SHP77 treated with DMSO at 0.1 percent for 48 hours (cell line): ENCODE measurements at places on chromosomes 11 and 22.

GRCh38 chr22:35072925-35073324 is 7.0 kb downstream of the ISX start:
- no peak for DNase-seq

DNA sequence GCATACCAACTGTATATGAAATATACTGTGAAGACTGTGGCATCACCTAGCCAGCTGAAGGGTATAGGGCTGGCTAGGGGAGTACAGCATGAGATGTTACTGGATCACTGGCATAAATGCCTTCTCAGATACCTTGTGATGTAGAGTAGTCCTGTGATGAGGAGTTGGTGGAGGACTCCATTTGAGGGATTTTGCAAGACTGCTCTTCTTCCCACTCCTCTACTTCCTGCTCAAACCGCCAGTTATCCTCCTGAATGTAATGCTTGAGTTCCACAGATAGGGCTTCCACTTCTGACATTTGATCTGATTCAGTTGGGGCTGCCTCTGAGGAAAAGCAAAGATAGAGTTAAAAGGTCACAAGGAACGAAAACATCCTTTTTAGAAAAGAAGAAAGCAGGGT is 29.3 kb downstream of the CLDN25 start:
- no peak for DNase-seq

DNA sequence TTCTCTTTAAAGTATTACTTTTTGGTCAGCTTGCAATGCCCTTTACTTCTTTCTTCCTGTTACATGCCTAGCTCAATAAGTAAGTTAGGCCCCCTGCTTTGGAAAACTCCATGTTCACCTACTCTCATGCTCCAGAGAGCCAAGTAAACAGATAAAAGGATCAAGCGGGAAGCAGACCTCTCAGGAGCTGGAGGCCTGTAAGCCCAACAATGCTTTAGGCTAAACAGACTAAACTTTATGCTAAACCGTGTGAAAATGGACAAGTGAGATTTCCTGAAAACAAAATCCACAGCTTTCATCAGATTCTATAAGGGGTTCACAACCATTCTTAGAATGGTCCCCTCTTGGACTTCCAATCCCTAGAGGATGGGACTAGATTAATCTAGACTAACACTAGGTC is 40.2 kb downstream of the CELF1 start:
- no peak for DNase-seq

- DNase-seq, result no peak
Observed at GRCh38 chr11:120564573-120565311, 53.2 kb downstream of the GRIK4 start.

GRCh38 chr11:88533001-88533400 is 195.5 kb upstream of the CTSC start:
- DNase-seq, result no peak

GRCh38 chr11:103648670-103649400 is 387.6 kb upstream of the DDI1 start:
- DNase-seq, result no peak

DNA sequence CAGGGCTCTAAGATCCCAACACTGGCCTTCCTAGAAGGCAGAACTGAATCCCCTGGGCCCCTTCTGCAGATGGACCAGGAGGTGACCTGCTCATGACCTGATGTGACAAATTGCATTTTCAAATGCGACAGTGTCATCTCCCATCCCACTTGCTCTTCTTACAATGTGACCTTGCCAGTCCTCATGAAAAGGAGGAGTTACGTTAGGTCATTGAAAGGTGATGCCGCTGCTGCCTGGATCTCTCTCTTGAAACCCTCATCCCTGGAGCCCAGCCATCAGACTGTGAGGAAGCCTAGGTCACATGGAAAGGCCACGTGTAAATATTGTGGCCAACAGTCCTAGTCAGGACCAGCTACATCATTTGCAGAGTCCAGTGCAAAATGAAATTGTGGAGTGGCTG is 5.7 kb upstream of the C1QTNF4 start:
- no peak for DNase-seq

DNA sequence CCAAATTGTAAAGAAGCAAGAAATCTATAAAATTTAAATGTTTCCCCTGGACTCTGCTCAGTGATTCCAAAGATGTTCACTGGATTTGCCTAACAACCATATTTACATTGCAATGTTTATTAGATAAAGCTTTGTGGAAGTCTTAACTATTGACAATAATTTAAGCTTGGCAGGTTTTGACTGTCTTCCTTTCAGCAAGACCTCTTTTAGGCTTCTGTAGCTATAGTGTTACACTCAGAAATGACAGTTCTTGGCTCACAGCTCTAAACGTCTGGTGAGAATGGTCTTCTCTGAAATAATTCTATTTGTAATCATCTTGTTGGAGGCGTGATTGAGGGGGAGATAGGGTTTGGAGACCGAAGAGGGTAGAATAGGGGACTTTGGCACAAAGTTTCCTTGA is 44.8 kb upstream of the CRTAM start:
- DNase-seq, result no peak

DNA sequence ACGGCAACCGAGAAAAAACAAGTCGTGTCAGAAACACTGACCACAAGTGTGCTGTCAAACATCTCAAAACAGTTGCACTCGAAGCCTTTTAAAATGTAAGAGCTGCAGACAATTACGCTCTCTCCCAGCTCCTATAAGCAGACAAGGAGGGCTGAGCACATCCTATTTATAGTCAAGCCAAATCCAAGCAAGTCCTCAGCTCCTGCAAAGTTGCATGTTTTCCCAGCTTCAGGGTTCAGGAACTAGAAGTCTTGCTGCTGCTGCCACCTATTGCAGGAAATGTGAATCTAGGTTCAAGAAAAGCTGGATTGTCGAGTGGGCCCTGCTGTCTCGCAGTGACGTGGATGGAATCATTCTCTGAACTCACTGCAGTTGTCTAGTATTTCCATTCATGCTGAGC is 15.5 kb downstream of the EFCAB6 start:
- no peak for DNase-seq

DNA sequence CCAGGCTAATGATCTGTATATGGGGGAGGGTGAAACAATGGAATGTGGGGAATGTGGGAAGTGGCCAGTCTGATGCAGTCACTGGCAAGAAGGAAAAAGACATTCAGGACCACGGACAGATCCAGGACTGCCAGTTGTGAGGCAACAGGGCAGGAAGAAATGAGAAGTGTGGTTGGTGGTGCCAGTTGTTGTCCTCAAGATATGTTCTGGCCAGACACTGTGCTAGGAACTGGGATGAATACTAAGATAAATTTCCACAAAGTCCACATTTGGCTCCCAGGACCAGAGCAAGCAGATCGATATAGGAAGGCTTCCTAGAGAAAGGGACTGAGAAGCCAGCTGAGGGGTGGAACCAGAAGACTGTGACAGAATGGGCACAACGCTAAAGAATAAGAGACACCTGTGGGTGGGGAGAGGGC is 6.8 kb upstream of the TPBGL start:
- no peak for DNase-seq

DNA sequence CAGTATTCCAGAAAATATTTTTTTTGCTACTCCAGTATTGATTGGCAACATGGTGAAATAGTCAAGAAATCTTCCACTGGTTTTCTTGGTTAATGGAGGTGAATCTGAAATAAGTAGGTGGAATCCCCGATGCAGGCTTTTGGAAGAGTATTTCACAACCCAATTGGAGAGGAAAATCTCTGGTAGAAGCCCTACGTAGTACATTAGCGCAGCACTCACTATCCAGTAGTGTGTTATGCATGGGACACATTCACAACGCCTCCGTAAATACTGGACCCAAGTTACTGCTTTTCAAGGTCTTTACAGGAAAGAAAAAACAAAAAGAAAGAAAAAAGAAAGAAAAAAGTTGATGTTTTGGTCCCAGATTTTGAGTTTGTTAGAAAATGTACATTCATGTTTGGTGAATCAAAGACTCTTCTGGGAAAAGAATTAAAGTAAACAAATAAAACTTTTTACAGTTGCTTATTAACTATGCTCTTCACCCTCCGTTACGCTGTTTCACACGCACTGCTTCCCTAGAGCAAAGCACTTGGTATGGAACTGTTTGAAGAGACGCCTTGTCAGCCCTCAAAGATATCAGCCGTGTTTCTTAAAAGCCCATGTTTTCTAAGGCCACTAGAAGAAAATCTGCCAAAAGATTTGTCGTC is 170.4 kb upstream of the CTSC start:
- no peak for DNase-seq

- DNase-seq, result no peak
Observed at GRCh38 chr11:134670247-134670782, 258.3 kb upstream of the B3GAT1 start.

DNA sequence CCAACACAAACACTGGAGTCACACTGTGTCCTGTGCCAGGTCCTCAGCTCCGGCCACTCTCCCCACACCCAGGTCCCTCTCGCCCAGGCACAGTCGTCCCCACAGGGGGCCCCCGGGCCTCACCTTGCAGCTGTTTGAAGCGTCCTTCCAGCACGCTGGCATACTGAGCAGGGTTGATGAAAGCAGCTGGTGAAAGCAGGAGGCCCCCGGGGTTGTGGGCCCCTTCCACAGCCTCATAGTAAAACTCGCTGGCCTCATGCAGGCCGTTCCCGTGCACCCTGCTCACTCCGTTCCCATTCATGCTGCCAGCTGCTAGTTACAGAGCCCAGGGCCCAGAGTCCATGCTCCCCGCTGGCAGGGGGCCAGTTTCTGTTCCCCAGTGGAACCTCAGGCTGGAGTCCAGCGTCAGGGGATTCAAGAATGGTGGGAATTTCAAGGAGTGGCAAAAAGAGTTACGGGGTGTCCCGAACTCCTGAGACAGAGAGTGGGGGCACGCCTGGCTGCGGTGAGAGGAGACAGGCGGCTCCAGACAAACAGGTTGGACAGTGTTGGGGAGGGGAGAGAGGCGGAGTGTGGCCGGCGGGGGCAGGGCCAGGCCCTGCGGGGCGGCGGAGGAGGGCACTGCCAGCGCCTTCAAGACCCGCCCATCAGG is 10.6 kb downstream of the SPTBN2 start:
- DNase-seq, result no peak

- no peak for DNase-seq
Observed at GRCh38 chr11:112655371-112655770, 305.8 kb upstream of the NCAM1 start.

DNA sequence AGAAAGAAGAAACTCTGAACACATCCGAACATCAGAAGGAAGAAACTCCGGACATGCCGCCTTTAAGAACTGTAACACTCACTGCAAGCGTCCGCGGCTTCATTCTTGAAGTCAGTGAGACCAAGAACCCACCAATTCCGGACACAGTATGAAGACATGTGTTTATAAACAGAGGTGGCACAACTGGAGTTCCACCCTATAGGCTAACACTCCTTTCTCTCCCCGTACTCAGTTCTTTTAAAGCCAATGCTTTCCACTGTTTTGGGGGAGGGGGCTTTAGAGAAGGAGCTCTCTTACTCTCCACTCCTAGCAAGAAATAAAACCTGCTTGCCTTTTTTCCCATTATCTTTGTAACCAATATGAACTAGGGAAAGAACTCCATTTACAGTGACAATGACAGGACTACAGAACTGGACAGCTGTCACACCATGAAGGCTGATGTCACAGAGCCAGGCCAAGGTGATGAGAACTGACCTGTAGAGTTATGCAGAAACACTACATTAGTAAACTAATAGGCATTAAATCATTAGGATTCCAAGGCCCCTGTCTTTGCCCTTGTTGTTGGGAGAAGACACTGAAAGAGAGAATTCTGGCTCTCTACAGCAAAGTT is 733 bp downstream of the TRIM5 start:
- DNase-seq, result no peak

- no peak for DNase-seq
Observed at GRCh38 chr11:35122308-35122707, 16.7 kb upstream of the CD44 start.

DNA sequence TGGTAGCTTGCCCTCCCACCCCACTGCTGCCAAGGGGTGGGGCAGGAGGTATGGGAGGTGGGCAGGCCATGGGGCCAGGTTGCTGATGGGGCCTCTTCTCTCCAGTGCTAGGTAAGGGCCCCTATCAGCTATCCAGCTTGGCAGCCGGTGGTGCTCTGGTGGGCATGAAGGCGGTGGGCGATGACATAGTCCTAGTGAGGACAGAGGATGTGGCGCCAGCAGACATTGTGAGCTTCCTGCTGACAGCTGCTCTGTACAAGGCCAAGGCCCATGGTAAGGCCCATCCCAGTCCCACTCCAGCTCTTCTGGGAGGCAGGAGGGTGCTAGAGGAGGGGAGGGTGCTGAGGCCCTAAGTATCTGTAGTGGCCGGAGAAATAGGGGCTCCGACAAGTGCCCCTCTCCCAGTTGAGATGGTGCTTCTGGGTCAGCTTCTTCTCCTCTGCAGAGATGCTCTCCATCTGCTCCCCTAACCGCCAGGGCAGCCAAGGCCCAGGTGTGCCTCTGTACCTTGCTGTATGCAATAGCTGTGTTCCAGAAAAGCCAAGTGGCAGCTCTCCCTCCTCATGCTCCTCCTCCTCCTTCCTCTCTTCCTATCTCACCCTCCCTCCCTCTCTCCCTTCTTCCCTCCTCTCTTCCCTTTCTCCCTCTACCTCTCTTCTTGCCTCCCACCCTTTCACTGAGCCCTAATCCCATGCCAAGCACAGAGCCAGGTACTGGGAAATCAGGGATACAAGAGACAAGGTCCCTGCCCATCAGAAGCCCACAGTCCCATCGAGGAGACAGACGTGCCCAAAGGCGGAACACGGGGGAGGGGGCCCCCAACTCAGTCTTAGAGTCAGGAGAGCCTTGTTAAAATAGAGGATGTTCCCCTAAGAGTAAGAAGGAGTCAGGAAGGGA is 55.3 kb downstream of the OTOG start:
- DNase-seq, result no peak

DNA sequence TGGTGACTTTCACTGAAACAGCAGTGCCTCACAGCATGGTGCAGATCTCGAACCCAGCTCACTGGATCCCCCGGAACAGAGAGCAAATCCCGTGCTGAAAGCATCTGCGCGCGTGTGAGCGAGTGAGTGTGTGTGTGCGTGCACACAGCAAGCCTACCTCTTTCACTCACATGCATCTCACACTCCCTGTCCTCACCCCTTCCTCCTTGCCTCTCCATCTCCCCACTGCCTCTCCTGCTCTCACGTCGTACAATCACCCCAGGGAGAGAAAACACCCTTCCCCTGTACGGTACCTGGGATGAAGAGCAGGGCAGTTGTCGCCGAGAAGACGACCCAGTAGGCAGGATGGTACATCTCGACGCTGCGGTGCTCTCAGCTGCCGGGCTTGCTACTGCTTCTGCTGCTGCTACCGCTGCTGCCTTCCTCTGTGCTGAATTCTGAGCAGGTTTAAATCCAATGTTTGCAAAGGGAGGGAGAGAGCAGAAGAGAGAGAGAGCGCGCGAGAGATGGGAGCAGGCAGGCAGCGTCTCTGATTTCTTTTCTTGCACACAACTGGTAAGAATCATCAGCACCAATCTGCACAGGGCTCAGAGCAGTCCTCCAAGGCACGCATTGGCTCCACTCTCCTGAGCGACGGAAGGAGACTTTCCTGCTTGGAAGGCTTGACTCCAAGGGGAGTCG is at the start of gene OPCML:
OPCML (minus strand) TSS at position 531 of the 681 bp plus-strand sequence.
- DNase-seq, result no peak

- DNase-seq, result no peak
Observed at GRCh38 chr22:21981874-21982273, 713 bp downstream of the TOP3B start.
